ENCODE measurements at places on chromosomes 1 and 21.

- no peak for DNase-seq
These were observed 305.9 kb downstream of the BARHL2 start for GRCh38 chr1:90411185-90411584.

DNA sequence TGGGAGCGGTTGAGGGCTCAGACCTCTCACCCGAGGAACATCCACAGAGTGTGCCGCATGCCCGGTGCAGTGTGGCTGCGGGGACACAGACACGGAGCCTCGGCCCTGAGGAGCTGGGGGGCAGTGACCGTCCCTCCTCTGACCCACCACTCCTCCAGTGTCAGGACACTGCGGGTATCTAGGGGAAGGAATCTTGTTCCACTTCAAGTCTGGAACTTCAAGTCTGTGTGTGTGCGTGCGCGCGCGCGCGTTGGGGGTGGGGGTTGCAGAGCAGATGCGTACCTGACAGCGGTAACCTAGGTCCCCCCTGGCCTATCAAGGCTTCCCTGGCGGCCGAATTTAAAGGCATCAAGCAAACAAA is 17.3 kb downstream of the PCSK9 start:
- DNase-seq: no peak

DNA sequence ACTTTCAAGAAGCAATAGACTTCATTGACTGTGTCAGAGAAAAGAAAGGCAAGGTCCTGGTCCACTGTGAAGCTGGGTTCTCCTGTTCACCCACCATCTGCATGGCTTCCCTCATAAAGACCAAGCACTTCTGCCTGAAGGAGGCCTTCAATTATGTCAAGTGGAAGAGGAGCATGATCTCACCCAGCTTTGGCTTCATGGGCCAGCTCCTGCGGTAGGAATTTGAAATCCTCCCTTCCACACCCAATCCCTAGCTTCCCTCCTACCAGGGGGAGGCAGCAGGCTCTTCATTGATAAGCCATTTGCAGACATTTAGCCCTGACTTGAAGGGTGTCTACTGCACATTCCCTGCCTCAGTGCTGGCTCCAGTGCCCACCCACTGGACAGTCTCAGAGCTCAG is 84.3 kb upstream of the RHOU start:
- no peak for DNase-seq

DNA sequence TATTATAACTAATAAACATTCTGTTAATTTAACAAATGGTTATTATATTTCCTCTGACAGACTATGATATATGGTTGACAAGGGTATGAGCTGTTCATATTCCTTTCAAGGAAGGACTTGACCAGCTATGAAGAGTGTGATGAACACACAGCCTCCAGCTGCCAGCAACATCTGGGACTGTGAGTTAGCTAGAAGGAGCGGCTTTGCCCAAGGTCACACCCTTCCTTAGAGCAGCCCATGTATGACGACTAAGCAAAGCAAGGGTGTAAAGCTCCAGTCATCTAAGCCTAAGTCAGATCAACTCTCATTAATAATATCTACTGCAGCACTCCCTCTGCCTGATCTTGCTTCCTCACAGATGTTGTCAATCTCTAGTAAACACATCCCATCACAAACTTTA is 355.4 kb downstream of the PLPP3 start:
- DNase-seq: no peak

DNA sequence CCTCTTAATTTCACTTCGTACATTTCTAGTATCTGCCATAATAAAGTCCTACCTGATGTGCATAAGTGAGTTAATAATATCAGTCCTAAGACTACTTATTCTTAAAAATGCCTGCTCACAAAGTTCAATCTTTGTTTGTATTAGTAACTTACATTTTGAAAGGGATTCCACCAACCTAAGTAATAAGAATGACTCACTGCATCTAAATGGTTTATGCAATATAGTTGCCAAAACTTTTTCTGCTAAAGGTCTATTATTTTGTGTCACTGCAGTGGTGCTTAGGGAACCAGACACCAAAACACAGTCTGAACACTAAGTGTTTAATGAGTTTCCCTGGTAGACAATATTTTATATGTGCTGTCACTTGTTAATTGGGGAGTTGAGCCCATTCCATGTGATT is 1.8 kb downstream of the ZNF669 start:
- DNase-seq: peak; percentile 61

DNA sequence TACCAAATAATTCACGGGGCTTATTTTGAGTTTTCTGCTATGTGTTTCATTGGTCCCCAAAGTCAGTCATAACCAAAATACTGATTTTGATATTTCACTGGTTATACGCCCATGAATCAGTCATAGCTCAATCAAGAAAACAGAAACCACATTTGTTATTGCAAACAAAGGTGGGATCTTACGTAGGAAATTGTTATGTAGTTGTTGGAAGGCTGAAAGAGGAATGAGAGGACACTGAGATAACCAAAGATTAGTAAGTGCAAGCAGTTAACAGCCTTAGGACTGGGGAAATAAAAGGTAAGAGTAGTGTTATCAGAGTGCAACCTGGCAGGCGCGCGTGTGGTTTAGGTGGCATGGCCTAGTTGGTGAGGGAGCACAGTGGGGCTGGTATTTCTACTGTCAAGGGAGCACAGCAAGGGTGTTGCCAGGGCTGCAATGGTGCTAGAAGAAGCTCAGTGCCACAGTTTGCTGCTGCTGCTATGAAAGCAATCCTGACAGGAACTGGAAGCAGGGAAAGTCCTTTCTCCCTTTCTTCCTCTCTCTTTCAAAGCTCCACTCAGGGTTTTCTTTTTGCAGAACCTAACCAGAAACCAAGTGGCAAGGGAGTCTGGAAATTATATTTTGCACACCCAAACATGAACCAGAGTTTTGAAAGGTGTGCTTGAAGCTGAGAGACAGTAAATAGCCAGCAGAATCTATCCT is 33.7 kb downstream of the RTCA start:
- no peak for DNase-seq

DNA sequence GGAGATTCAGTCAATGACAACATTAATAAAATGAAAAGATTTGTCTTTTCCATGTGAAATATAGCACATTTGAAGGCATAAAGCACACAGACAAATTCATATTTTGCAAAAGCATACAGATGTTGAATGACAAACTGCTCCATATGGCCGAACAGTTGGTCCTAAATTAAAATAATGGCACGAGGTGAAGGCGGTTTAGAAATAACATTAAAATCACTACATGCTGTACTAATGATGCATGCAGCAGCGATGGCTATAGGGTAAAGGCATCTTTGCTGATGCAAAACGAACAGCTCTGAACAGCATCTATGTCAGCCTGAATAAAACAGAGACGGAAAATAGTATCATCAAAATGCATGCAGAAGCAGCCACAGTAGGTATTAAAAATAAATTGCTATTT is 102.6 kb downstream of the TTLL7 start:
- no peak for DNase-seq

DNA sequence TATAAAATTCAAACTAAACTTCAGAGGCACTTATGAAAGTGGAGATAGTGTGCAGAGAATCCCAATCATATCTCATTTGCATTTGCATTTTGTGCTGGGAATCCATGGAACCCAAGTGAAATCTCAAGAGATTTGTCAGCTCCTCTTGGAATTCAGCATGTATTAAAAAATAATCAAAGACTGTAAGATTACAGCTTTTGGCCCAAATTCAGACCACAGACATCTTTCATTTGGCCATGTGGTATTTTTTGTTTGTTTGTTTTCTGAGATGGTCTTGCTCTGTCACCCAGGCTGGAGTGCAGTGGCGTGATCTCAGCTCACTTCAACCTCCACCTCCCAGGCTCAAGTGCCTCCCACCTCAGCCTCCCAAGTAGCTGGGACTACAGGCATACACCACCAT is 3.8 kb upstream of the CACYBP start:
- no peak for DNase-seq

- DNase-seq: no peak
These were observed 98.7 kb downstream of the SUSD4 start for GRCh38 chr1:223264983-223265908.

- peak; percentile 77 for DNase-seq
These were observed 29.1 kb upstream of the GRHL3 start for GRCh38 chr1:24289937-24290595.

GRCh38 chr1:222734740-222735139 is 2.3 kb upstream of the FAM177B start:
- no peak for DNase-seq

DNA sequence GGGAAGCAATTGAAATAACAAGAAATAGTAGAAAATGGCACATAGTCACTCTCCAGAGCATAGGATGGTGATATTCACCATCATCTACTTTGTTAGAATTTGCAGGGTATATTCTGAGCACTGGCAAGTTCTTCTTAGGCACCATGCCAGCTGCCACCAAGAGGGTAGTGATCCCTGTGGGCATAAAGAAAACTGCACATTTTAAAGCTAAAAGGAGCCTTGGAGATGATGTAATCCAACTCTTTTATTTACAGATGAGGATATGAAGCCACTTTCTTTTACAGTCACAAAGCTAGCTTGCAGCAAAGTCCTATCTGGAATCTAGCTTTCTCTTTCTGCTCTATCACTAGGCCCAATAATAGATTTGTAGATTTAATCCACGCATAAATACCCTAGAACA is 69.0 kb downstream of the PTGER3 start:
- DNase-seq: no peak

DNA sequence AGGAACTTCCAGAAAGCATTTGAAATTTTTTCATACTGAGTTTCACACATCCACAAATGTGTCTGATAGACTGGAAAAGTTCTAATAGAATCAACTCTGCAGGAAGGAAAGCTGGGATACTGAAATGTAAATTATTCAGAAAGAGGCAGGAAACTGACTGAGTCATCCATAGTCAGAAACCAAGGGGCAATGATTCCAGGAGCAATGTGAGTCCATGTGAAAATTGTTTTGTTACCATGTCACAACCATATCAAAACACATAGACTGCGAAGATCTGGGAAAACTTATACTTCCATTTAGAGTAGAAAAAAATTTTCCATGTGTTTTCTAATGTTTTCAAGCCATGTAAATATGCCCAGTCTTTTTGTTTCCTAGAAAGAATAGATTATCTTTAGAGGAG is 142.3 kb upstream of the TMPRSS15 start:
- DNase-seq: no peak

GRCh38 chr1:46527474-46528296 is 23.8 kb downstream of the KNCN start:
- peak; percentile 80 for DNase-seq

All from ELR (cell line).